ENCODE measurements at places on chromosomes 7 and 10. TPM values are rescaled to one million over a fixed set of nuclear protein-coding genes. Genes with fewer than 3 reads are reported as not detected.

The MINDY4 gene
- 3.0 TPM for total RNA-seq

DNA sequence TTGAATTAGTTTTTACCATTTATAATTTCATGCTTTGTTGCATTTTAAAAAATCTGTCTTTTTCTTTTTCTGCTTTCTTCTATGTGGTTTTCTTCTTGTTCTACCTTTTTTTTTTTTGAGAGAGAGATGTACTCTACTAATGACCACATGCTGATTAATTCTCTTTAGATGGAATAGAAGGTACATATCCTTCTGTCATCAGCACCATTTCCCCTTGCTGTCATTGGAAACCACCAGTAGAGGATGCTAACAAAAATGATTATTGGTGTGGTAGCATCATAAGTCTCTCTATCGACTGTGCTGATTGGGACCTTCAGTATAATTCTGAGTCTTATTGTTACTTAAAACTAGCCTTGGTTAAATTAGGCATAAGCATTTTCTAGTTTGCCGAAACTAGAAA, 3.6 kb downstream of the ZEB1 start:
- no peak for DNase-seq

The EVX1 gene
- 0.35 TPM for total RNA-seq

The SMKR1 gene
- 13.1 TPM for total RNA-seq

The NRG3 gene
- total RNA-seq = not detected

DNA sequence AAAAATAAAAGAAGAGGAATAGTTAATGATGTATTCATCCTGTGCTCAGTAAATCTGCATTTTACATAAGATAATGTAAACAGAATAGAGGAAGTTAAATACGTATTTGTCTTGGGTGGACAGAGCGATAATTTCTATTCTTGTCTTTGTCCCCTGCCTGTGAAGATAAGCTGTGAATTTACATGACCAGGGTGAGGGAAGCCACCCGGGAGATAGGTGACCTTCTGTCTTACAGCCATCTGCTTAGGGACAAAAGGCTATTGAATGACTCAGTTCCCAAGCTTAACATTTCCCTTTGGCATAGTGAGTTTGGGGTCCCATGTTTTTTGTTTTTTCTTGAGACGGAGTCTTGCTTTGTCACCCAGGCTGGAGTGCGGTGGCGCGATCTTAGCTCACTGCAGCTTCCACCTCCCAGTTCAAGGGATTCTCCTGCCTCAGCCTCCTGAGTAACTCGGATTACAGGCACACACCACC, 88.7 kb upstream of the KCTD7 start:
- no peak for DNase-seq

- no peak for DNase-seq
Measured at GRCh38 chr7:36788825-36789470, 64.7 kb upstream of the AOAH start.

DNA sequence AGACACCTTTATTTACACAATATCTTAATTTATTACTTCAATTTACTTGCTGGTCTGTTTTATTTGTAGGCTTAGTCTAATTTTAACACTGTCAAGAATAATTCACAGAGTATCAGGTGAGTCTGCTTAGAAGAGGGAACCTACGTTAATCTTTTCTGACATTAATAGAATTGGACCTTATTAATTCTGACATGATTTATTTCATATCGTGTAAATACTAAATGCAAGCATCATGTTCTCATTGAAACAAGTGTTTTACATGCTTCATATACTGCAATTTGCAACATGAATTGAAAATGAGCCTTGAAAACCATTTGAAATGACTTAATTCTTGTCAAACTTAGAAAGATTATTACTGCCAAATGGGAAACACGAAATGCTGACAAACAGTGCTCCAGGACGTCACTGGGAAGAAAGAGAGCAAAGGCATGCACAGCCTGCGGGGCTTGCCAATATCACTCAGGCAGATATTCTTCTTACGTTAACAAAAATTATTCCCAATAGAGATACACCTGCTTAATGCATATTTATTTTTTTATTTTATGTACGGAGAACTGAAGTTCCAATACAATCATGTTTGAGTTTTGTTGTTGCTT, 282.0 kb upstream of the AKR1E2 start:
- DNase-seq = no peak

The ZNF735 gene
- total RNA-seq = not detected

DNA sequence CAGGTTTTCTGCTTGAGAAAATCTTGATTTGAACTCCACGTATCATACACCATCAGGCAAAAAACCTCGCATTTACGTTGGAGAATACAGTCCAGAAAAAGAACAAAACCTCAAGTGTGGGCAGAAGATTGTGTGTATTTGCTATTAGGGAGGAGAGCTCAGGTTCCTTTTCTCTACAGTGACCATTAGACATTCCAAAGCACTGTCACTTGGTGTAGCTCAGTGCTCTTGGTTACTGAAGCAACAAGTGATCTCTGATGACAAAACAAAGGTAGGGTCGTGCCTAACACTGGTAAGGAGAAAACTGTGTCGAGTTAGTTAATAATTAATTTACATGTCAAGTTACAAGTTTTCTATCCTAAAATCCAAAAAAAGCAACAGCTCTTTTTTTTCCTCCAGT, 72.6 kb downstream of the C1GALT1 start:
- DNase-seq = no peak

DNA sequence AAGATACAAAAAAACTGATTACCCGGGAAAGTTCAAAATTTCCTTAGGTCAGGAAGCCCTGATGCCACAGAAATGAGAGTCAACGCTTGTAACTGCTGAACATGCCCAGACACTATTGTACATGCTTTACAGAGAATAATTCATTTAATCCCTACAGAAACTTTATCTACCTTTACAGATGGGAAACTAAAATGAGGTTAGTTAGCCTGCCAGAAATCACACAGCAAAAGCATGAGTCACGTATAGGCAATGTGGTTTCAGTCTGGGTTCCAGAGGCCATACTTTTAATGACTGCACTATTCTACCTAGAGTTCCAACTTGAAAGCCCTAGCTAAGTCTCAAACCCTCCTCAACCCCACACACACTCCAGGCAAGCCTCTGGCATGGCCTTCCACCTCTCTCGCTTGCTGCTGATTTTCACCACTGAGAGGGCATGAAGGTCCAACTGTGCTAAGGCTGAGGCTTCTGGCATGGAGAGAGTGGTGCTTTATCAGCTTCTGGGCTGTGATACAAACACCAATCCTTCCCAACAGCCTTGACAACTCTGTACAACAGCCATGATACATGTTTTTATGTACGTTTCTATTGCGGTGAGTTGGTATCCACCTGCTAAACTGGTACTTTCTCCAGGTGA, 1011.2 kb upstream of the GHITM start:
- DNase-seq = no peak

- no peak for DNase-seq
Measured at GRCh38 chr7:30912021-30912730, 523 bp downstream of the AQP1 start.

GRCh38 chr7:53013925-53014324, 21.5 kb upstream of the POM121L12 start:
- no peak for DNase-seq

DNA sequence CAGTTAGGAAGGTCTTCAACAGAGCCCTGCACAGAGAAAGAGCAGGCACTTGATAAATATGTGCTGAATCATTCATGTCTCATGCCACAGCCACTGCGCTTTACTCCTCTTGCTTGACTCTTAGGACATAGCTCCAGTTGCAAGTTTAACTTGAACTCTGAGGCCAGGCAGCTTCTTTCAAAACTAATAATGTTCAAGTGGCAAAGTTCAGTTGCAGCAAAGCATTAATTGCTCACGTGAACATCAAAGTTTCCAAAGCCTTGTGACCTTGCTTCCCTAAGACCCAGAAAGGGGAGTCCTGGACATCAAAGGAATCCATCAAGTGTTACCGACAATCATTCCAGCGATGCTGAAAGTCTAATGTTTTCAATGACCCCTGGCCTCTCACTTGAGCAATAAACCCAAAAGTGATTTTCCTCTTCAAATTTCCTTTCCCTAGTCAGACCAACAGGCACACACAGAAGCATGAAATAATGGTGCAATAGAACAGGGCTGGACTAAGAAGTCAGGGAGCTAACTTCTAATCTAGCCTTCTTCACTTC, 21.8 kb upstream of the TECTB start:
- no peak for DNase-seq

- no peak for DNase-seq
Measured at GRCh38 chr7:146119002-146119401, 2.4 kb downstream of the CNTNAP2 start.

The VSTM4 gene
- not detected for total RNA-seq

The FZD1 gene
- 3.1 TPM for total RNA-seq

DNA sequence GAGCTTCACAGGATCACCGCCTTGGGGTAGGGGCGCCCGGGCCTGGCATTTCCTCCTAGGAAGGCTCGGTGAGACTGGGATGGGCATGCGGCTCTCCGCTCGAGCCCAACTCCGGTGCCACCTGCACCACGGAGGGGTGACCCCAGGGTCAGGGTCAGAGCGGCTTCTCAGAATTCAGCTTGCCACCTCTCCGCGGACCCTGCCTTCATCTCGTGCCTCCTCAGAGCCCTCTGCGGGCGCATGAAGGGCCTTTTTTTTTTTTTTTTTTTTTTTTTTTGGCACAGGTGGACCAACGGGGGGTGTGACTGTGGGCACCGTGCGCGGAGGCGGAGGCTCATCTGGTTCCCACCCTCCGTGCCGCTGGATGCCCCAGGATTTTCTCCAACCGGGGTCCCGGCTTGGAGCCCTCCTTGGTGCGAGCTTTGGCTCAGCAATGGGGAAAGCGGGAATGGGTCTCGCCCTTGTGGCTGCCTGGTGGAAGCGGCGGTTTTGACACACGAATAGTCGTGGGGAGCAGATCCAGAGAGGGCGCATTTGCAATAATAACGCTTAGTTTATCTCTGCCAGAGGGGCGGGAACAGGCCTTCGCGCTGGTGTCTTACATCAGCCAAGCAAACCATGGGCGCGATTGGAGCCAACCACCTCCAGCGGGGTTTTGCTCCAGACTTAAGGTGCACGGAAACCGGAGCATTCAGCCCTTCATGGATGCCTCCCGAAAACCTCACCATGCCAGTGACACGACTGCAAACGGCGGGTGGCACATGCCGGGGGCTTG, 5.0 kb upstream of the TNRC18 start:
- DNase-seq = peak; percentile 65

The SLC18A2 gene
- not detected for total RNA-seq

- DNase-seq = no peak
Measured at GRCh38 chr7:6436385-6436685, 11.4 kb downstream of the DAGLB start.

DNA sequence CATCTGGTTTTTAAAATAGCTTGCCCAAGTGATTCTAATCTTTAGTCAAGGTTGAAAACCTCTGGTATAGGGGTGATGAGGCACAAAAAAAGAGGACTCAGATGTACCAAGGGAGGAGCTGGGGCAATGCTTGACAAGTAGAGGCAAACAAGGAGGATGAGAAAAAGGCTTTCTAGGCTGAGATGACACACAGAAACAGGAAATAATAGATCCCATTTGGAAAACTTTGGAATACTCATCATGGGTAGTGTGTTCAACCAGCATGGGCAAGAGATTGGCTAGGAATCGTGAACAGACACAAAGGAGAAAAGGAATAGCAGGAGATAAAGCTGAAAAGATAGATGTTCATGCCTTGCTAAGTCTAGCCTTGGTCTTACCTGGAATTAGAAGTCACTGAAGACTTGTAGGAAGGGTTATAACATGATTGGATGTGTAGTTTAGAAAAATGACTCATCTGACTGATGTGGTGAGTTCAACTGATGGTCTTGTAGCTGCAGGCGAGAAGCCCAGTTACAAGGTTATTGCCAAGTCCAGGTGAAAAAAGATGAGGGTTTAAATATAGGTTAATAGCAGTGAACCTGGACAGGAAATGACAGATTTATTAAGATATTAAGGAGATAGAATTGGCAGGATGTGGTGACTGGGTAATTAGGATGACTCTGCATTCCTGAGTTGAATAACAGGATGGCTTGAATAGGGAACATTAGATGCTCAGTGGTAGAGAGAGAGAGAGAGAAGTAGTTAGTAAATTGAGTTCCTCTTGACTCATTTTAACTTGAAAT, 214.0 kb upstream of the LRGUK start:
- peak; percentile 81 for DNase-seq

DNA sequence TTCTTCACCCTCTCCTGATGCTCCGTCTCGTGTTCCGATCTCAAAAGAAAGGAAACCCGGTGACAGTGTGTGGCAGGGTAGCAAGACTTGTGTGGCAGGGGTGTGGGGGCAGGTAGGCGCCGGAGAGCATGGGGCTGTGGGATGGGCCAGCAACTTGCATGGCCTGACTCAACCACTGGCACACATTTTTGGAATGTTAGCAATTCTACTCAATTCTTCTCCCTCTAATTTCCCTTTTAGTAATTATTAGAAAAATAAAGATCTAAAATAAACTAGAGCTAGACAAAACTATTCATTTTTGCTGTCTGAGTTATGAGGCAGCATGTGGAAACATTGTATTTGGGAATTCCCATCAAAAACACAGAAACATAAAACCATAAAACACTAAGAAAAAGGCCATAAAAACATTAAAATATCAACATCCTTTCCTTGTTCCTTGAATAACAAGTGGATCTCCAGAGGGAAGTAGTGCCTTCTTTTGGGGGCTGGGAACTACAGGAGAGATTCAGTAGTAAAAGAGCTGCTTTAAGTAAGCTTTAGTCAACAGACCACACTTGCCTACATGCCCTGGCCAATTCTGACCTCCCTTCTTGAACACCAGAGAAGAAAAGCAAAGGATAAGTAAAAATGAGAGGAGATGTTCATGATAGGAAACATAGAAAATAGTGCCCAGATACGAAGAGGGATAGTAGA, 21.8 kb downstream of the SEMA3C start:
- no peak for DNase-seq

DNA sequence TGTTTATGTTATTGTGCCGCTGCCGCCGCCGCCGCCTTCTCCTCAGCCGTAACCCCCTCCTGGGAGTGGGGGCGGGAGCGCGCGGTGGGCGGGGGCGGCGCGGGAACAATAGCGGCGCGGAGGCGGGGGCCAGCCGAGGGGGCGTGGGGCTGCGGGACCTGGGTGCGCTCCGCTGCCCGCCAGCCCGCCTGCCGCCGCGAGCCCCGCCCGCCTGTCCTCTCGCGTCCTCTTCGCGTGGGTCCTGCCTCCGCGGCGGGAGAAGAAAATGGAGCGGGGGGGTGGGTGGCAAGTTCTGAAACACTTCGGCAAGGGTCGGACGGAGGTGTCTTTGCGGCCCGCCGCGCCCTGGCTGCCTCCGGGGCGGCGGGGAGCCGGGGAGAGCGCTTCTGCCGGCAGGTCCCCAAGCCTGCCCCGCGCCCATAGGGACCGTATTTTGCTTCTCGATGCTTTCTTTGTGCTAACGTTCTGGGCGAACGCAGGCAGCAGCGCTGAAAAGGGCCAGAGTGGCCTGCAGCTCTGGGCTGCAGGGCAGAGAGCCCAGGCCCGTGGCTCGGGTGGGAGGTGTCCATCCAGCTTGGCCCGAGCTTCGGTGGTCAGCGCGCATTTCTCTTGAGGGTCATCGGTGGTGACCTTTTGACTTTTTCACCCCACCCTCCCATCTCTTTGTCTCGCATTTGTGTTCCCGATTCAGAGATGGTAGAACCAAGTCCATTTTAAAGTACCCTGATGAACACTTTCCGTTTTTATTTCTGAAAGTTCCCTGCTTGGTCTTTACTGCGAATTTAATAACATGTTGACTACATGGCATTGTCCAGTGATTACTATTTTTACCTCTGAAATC, 613 bp downstream of the MAPK8 start:
- DNase-seq = peak; percentile 26
